ENCODE measurements at places on chromosomes 5 and 9.
A peak's percentile ranks its signal among the peaks of the same experiment; 100 is the strongest.

DNA sequence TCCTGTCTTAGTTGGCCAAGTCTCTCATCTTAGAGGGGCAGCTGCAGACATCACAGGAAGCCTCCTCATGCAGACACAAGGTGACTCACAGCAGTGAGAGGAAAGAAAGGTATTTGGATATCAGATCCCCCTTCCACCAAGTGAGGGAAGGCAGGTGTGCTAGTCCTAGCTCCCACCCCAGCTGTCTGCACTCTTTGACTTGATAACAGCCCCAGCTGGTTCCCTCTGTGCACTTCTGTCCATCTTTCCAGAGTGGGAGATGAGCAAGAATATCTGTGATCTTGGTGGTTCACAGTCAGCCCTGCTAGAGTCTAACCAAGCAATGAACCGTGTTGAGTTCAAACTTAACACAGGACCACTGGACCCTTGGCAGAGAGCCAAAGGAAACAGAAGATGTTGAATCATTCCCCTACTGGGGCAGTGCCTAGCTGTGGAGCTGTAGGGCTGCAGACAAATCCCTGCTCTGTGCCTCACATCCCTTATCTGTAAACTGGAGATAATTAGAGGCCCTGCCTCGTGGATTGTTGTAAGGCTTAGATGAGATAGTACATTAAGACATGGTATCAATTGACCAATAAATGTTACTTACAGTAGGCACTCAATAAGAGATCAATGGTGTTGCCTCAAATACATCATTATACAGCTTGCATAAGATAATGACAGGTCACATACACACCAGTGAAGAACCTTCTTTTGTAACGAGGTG, 39.1 kb downstream of the SH3RF2 start:
- DNase-seq: peak; percentile 86

DNA sequence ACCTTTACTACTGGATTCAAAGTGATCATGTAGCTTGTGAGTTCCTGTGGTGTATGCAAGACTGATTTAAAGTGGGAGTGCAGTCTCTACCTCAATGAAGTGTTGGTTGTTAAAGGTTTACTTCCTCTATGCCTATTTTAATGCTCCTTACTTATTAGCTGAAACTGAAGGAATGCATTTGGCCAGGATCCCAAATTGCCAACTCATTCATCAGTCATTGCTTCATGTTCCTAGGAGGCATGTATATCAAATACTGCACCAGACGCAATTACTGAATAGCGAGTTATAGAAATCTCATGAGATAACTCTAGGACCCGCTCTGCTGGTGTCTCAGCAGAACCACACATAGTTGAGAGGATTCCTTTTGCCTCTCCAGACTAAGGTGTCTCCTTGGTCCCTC, 143.0 kb upstream of the RPS23 start:
- peak; percentile 75 for DNase-seq

GRCh38 chr9:128216781-128217553, 13.8 kb downstream of the DNM1 start:
- DNase-seq: no peak

- no peak for DNase-seq
Observed at GRCh38 chr9:19457693-19458009, 48.8 kb downstream of the ACER2 start.

- no peak for DNase-seq
Observed at GRCh38 chr9:109437286-109437685, 60.8 kb downstream of the PTPN3 start.

DNA sequence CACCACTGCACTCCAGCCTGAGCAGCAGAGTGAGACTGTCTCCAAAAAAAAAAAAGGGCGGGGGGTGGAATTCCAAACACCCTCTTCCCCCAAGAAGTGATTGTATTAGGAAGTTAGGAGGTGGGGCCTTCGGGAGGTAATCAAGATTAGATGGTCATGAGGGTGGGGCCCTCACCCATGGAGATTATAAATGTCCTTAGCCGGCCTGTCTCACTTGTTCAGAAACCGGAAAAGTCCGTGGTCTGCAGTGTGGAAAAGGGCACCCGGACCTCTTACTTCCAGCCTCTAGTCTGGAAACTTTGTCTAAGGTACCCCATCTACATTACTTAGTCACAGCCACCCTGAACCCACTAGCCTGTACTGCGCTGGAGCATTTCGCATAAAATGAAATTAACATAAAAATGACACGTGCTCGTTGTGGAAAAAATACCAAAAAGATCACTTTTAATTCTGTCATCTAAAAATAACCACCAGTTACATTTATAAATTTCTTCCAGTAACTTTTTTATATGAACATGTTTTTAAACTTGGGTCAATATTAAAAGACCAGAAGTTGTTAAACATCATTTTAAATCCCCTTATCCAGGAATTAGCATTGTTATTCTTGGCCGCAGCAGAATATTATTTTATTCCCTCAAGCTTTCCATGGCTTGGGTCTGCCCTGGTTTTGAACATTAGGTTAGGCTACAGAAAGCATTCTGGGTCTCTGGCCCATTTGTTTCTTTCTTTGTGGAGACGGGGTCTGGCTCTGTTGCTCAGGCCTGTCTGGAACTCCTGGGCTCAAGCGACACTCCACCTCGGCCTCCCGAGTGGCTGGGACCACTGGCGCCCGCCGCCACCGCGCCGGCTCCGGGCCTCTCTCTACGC, 1.2 kb upstream of the CKS2 start:
- no peak for DNase-seq

- DNase-seq: no peak
Observed at GRCh38 chr5:73921741-73922140, 295.7 kb downstream of the ARHGEF28 start.

DNA sequence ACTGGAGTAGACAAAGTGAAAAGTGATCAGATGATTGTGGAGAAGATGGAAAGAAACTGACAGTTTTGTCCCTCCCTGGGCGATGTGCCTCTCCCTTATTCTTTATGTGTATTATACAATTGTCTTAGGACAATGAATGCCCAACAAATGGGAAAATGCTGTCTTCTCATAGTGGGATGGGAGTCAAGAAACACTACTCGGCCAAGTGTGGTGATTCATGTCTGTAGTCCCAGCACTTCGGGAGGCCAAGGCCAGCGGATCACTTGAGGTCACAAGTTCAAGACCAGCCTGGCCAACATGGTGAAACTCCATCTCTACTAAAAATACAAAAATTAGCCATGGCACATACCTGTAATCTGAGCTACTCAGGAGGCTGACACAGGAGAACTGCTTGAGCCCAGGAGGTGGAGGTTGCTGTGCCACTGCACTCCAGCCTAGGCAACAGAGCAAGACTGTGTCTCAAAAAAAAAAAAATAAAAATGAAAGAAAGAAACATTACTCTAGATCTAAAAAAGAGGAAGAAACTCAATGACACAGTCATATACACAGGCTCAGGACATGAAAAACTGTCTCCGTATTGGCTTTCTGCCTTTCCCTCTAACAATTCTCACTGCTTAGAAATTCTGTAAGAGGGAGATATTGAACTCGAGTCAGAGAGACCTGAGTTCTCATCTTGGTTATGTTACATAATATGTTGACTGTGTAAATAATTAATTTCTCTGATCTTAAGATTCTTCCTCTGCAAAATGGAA, 67.9 kb upstream of the TARS1 start:
- no peak for DNase-seq

DNA sequence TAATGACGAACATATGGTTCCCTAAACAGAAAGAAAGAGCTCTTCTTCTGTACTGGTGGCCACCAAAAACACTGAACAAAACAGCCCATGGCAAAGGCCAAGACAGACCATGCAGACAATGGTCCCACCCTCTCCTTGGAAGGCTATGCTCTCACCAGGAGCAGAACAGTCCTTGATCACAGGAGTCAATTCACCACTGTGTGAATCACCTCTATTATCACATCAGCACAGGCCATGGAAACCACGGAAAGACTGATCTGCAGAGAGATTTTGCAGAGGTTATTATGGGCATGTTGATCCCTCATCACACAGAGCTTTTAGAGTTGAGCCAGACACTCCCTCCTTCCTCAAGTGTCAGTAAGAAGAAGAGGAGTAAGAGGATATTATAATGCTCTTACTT, 134.0 kb upstream of the RASEF start:
- DNase-seq: no peak

- DNase-seq: no peak
Observed at GRCh38 chr9:22446950-22447617, 460 bp downstream of the DMRTA1 start.

DNA sequence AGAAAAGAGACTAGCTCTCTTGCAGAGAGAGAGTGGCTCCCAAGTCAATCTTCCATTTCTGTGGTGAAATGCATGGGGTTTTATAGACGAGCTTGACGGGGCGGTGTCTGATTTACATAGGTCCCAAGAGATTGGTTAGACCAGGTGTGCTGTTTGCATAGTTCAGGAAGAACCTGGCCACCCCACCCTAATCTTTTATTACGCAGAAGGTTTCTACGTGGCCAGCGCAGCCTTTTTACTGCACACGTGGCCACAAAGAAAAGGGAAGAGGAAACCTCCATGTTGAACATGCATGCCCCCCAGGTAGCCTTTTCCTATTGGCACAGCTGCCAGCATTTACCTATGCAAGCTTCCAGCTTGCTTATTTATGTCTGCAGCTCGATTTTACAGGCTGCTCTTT, 92.1 kb downstream of the CAVIN4 start:
- DNase-seq: no peak

GRCh38 chr9:106039151-106039935, 345.0 kb downstream of the TMEM38B start:
- DNase-seq: no peak

- DNase-seq: no peak
Observed at GRCh38 chr5:109612278-109612905, 77.3 kb upstream of the MAN2A1 start.

- no peak for DNase-seq
Observed at GRCh38 chr5:139232147-139232724, 34.1 kb upstream of the SIL1 start.

DNA sequence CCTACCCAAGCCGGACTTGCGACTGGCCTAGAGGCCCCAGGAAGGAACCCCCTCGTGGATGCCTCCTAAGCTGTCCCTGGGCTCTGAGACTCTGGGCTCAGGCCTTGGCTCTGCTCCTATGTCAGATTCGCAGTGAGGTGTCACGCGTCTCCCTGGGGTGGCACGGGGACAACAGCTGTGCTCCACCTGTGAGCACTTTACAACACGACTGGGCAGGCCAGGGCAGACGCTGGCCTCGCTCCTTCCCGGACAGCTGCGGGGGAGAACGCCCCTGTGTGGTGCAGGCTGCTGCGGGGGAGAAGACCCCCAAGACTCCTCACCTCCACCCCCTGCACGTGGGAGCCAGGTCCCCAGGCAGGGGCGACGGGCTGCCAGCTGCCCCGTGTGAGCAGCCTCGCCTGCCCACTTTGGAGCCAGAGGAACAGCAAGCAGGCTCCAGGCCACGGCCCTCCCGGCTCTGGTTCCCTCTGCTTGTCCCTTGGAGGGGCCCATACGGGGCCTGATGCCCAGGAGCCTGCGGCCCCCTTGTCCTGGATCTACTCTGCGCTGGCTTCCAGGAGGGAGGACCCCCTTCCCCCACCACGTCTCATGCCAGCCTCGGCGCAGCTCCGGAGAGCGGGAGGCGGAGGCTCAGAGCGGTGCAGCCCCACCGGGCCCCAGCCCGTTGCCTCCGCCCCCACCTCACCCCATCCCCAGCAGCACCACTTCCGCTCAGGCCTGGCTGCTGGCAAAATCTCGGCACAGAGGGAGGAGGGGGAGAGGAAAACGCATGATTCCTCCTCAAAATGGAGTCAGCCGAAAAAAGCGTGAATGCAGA, 36.0 kb downstream of the SARDH start:
- no peak for DNase-seq

DNA sequence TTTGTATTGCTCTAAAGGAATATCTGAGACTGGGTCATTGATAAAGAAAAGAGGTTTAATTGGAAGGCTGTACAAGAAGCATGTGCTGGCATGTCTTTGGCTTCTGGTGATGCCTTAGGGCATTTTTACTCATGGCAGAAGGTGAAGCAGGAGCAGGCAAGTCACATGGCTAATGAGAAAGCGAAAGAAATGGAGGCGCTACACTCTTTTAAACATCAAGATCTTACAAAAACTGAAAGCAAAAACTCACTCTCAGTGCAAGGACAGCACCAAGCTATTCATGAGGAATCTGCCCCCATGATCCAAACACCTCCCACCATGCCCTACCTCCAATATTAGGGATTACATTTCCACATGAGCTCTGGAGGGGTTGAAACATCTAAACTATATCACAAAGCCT, 1458.8 kb upstream of the ACO1 start:
- no peak for DNase-seq

- DNase-seq: peak; percentile 39
Observed at GRCh38 chr5:135030123-135030955, 3.7 kb downstream of the PITX1 start.

DNA sequence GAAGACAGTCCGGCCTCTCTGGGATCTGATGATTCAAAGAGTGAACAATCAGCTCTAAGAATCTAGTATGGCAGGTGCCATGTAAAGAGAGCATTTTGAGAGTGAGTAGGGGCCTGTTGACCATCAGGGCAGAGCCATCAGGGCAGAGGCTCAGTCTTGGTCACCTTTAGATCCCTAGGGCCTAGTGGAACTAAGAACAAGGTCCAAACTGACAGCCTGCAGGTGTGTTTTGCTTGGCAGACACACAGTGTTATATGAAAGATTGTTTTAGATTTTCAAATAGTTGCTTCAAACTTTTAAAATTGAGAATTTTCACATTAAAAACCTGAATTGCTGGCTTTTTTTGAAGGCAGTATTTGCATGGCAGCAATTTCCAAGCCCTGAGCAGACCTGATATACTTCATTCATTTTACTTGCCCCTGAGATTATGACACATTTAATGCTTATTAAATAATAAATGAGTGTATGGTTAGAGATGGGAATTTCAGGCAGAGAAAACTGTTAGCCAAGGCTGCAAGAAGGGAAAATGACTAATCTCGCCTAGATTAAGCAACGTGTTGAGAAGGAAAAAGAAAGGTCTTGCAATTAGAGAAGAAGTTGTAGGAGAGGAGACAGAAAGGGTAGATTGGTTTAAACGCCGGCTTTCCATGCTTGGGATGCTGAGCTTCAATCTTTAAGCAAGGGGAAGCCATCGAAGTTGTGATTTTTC, 279.6 kb downstream of the ARRDC3 start:
- no peak for DNase-seq

DNA sequence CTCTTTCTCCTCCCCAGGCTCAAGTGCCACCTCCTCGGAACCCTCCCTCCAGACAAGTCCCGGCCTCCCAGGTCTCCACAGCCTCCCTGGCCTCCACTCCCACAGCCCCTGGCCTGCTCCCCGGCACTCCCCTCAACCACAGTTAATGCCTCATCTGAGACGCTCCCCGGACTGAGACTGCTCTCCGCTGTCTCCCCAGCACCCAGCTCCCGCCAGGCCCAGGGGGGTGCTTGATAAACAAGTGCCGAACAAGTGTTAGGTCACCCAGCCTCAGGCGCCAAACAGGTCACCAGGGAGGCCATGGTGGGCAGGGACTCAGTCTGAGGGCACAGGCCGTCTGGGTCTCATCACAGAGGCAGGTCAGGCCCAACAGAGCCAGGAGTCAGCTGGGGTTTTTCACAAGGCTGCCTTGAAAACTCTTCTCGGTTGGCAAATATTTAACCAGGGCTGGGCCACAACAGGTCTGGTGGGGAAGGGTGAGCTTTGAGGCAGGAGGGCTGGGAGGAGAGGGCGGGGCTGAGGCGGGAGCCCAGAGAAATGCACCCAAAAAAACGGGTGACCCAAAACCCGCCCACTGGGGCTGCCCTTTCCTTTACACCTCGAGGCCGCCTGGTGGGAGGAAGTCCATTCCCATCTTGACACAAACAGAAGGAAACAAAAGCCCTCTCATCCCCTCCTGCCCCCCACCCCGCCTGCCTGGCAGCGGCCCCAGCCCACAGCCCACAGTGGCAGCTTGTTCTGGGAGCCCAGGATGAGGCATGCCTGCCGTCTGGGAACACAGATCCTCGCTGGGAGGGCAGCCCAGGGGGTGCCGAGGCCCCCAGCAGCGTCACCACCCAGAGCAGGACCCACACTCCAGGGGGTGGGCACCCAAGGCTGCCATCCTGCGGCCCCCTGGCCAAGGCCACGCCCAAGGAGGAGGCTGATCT, 66.6 kb upstream of the STXBP1 start:
- DNase-seq: peak; percentile 89

Data from MG63 (cell line).